ENCODE measurements at places on chromosomes 6 and 20.

- DNase-seq, result no peak
These were observed 2.9 kb upstream of the ZHX3 start for GRCh38 chr20:41320441-41320840.

DNA sequence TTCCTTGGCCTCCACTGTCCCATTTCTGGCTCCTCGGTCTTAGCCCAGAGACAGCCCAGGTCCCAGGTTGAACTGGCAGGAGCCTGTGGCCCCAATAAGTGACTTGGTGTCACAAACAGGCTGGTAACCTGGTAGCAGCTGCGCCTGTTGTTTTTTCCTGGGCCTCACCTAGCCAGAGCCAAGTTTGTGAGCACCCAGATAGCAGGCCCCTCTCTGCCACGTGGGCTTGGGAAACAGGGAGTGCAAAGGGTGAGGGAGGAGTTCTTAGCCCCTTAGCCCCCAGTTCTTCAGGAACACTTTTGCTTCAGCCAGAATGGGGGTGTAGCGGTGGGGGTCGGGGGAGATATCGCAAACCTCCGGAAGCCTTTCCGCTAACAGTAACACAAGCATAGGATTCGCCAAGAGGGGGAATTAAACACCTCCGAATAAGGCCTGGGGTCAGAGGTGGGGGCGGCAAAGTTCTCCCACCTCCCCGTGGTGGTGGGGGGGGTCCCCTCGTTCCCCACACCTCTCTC, 760 bp downstream of the C6orf132 start:
- no peak for DNase-seq

GRCh38 chr6:156589281-156589680, 187.9 kb upstream of the ARID1B start:
- DNase-seq, result no peak

GRCh38 chr6:157769776-157770426, 53.1 kb upstream of the SNX9 start:
- no peak for DNase-seq

GRCh38 chr20:42485556-42485955, 704.1 kb downstream of the PTPRT start:
- no peak for DNase-seq

Data from stimulated activated CD8-positive, alpha-beta memory T cell treated with anti-CD3 and anti-CD28 coated beads, Interleukin-7, amount 100 ng/mL, for 1 hour (primary cell).